ENCODE measurements at places on chromosomes 4 and X.

GRCh38 chr4:127580891-127581290, 51.9 kb upstream of the INTU start:
- no peak for DNase-seq

DNA sequence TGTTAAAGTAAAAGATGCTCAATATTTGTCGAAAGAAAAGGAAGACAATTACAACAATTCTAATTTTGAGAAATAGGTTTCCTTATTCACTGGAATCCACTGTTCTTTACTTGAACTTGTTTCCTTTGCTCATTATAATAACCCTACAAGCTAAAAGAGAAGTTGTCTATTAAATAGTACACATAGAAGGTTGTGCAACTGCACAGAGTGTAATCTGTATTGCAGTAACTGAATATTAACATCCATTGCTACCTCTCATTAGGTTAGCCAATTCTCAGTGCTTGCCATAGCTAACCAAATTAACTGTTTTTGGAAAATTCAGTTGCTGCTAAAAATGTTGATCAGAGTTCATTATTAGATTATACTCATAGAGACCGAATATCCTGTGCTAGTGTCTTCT, 120.0 kb downstream of the PDLIM5 start:
- DNase-seq = no peak

DNA sequence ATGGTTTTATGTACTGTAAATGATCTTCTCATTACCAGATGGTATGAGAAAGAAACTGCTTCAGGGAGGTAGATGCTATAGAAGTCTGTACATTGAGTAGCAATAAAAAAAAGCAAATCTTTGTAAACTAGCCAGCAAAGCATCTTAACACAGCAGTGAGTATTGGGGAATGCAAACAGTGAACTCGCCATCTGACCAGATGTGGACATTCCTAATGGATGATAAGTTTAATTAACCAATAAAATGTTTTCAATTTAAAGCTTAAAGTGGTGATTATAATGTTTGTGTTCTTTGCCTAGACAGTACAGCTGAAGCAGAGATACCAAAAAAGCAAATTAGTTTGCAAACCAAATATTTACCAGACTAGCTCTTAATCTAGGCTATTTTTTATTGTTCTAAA, 1144.2 kb downstream of the FAT4 start:
- DNase-seq = no peak

DNA sequence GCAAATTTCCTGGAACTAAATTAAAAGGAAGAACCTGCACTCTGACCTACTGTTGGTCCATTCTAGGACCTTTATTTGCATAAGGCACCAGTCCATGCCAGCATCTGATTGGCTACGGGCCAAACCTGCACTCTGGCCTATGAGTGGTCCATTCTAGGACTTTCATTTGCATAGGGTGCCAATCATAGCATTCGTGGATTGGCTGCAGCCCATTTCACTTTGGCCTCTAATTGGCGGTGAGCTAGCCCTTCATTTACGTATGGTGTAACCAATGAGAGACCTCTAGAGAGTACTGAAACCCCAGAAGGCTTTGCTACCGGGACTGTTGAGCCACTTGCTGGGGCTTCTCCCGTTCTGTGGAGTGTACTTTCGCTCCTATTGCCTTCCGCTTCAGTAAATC, 6.1 kb upstream of the RNF175 start:
- DNase-seq = no peak

- no peak for DNase-seq
Observed at GRCh38 chr4:150656891-150657290, 74.9 kb downstream of the MAB21L2 start.

DNA sequence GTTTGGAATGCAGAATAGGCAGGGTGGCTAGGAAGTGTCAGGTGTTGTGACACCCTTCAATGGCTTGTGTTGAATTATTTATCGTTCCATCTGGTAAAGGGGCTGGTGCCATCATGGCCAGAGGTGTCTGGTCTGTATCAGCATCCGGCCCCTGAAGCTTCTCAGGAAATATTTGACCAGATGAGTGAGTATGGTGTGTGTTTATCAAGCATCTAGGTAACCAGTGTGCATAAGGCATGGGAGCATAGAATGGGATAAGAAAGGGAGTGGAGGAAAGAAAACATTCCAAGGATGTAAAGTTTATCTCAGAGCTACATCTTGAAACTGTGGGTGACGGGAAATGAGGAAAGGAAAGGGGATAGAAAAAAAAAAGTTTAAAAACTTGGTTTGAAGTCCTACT, 109.4 kb downstream of the KLHL4 start:
- DNase-seq = no peak

- DNase-seq = no peak
Observed at GRCh38 chr4:5753366-5753765, 42.4 kb downstream of the EVC start.

DNA sequence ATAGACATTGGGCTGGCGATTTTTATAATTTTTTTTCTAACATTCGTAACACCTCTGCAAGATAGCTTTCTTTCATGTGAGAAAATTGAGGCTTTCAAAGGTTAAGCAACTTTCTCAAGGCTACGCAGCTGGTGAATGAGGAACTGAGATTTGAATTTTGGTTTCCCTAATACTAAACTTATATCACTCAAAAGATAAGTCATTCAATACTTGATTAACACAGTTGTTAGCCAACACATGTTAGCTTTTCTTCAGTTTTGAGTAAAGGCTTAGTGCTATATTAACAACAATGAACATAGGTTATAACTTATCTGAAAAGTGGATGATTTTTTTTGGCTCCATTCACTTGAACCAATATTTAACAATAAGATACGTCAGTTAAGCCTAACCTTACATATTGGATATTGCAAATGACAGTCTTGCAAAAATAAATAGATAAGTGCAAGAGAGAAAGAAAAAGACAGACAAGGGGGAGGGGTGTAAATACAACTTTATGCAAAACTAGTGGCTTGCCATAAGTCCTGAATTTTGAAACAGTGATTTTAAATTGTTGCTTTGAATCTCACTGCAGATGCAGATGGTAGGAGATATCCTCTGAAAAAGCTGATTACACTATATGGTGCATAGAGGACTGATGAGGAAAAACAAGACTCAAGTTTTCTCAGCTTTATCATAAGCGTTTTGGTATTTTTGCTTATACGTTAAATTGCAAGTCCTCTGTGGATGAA, 11.1 kb upstream of the GPM6A start:
- no peak for DNase-seq

GRCh38 chrX:12145402-12145801, 7.1 kb downstream of the FRMPD4 start:
- DNase-seq = no peak

Measured in mesenchymal stem cell (in vitro differentiated cells and primary cell).